NCI-H146 (cell line): ENCODE measurements at places on chromosomes 2 and 18.

DNA sequence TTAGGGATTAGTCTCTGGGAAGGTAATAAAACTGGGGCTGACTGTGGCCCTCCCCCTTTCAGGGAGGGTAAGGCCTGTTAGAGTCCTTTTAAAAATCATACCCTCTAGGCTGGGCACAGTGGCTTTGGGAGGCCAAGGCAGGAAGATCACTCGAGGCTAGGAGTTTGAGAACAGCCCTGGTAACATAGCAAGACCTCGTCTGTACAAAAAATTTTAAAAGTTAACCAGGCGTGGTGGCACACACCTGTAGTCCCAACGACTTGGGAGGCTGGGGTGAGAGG is 118.7 kb downstream of the STPG4 start:
- DNase-seq = no peak

GRCh38 chr2:23769364-23769763 is 157.6 kb downstream of the ATAD2B start:
- no peak for DNase-seq

GRCh38 chr2:71807581-71808451 is 339.8 kb downstream of the CYP26B1 start:
- DNase-seq = no peak

GRCh38 chr2:228846161-228846560 is 424.9 kb downstream of the PID1 start:
- no peak for DNase-seq

GRCh38 chr2:171447675-171448074 is 13.6 kb downstream of the DCAF17 start:
- no peak for DNase-seq

DNA sequence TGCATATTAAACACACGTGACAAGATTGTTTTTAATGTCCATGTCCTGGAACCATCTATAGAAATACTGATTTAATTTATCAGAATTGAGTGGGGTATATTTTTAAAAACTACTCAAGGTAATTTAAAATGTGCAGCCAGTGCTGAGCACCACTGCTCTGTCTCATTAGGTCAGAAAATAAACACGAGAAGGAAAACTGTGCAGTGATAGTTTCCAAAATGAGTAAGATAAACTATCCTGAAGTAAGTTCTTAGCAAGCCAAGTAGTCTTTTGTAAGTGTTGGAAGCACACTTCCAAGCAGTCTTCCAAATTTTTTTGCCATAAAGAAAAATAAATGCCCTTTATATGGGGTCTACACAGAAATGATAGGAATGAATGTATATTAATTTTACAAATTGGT is 93.8 kb upstream of the DNAJC10 start:
- DNase-seq = no peak

GRCh38 chr18:25244170-25244569 is 107.8 kb downstream of the ZNF521 start:
- DNase-seq = no peak

DNA sequence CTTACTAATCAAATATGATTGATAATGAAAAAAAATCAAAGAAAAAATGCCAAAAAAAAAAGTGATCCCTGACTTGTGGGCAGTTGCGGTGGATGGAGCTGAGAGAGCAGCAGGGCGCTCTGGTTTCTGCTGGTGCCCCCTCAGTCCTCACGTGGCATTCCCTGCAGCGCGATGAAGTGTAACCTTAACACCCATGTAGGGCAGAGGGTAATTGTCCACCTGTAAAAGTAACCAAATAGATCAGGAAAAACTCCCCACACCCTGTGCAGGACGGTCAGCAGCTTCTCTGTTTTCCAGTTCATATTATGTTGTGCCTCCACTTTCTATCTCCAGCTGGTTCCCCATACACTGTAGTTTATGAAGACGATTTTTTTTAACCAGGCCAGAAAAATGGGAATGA is 25.0 kb downstream of the COA5 start:
- DNase-seq = peak; percentile 82

DNA sequence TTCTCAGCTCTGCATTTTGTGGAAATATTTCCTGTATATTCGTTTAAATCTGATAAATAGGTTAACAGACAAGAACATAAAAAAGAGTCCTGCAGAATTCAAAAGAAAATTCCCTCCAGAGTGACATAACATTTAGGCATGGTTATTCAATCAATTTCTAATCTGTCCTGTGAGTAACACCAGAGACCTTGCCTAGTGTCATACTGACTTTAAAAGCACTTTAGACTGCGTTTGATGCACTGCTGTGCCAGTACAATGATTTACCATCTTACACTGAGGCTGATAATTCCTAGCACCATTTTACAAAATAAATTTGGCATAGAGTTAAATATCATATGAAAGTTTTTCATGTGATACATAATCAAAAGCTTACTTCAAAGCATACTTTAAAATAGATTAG is 35.5 kb upstream of the CALCRL start:
- DNase-seq = peak; percentile 0

DNA sequence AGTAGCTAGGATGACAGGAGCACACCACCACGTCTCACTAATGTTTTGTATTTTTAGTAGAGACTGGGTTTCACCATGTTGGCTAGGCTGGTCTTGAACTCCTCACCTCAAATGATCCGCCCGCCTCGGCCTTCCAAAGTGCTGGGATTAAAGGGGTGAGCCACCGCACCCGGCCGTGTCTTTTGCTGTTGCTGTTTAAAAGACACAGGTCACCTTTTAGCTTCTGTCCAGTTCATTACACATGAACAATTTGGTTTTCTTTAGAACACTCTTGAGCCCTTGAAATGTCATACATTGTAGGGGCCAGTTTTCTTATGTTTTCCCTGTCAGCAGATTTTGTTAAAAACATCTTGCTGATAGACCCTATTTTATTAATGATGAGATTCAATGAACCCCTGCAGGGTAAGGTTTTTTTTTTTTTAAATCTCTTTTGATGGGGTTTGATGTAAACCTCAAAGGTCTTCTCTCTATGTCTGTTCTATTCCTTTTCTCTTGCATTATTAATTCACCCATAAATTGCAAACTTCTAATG is 61.0 kb upstream of the AGPS start:
- no peak for DNase-seq

DNA sequence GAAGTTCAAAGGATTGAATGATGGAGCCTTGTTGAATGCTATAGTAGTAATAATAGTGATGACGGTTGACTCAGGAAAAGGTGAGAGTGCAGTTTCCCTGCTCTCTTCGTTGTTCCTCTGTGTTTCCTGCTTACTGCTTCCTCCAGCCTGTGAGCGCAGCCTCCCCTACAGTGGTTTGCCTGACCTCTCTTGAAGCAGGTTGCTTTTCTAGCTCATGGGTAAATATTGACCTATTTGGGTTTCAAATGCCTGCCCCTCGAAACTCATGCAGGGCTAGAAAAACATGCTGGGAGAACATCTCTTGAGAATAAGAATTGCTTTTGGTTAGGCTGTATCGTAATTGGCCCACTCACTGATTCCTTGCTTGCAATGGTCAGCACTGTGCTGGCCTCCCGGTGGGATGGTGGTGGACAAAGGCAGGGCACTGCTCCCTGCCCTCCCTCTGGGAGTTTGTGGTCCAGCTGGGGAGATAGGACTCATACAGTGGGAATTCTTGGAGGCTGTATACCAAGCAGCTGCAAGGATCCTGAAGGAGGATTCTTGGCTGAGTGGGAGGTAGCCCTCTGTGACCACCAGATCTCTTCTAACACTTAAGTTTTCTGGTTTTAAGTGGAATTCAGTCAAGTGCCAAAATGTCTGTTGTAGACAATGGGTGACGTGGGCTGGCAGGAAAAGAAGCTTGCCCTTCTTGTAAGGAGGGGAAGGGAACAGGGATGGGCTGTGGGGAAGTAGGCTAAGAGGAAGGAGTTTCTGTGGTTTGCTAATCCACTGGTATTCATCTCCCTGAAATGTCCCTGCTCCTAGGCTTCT is 5.4 kb upstream of the RNF181 start:
- peak; percentile 46 for DNase-seq

- no peak for DNase-seq
These were observed 198.5 kb upstream of the ITGA4 start for GRCh38 chr2:181258720-181259119.

GRCh38 chr18:9638886-9639285 is 24.5 kb upstream of the PPP4R1 start:
- peak; percentile 97 for DNase-seq

- no peak for DNase-seq
These were observed 204.6 kb upstream of the TNP1 start for GRCh38 chr2:217064234-217065011.

- DNase-seq = no peak
These were observed 80.7 kb upstream of the ITGA4 start for GRCh38 chr2:181376442-181376841.

DNA sequence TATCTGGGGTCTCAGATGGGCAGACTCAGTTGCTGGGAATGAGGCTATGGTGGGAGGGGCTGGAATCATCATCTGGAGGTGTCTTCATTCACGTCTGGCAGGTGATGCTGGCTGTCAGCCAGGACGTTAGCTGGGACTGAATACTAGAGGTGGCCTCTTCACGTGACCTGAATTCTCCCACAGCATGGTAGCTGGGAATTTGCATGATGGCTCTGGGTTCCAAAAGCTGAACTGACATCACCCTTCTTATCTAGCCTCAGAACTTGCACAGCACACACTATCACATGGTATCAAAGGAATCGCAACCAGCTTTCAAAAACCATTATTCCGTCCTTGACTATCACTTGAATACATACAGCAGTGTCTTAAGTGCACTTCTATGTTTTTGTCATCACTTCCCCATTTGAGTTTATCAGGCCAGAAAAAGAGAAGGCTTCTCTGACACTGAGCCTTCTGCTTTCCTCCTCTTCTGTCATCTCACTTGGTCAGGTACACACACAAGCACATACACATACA is 53.0 kb upstream of the LRP2 start:
- DNase-seq = no peak

DNA sequence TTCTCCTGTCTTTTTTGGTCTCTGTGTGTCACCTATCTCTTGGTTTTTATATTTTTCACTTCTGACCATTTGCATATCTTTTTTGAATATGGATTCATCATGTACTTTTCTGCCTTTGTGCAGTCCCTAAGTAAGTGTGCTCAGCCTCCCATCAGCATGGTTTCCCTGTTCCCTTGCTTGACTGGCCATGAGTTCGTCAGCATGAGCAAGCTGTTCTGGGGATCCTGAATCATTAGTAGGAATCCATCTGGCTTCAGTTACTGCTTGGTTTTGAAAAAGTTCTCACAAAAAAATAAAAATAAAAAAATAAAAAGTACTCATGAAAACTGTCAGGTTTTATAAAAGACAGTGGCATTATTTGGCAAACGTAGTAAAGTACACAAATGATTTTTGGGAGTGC is 144.1 kb downstream of the NCOA1 start:
- peak; percentile 5 for DNase-seq

- DNase-seq = no peak
These were observed 62.8 kb downstream of the TMEM237 start for GRCh38 chr2:201580486-201580885.

GRCh38 chr2:72954376-72955227 is 37.3 kb downstream of the EMX1 start:
- no peak for DNase-seq

- DNase-seq = no peak
These were observed 81.5 kb upstream of the DAPL1 start for GRCh38 chr2:158713523-158714138.

GRCh38 chr2:102139851-102140250 is 2.7 kb upstream of the IL1R1 start:
- no peak for DNase-seq

GRCh38 chr18:1495387-1495786 is 590.7 kb downstream of the ADCYAP1 start:
- no peak for DNase-seq

- no peak for DNase-seq
These were observed 113.0 kb upstream of the COPS8 start for GRCh38 chr2:236972491-236973342.

GRCh38 chr18:8435376-8435775 is 173.9 kb upstream of the RAB12 start:
- DNase-seq = no peak

DNA sequence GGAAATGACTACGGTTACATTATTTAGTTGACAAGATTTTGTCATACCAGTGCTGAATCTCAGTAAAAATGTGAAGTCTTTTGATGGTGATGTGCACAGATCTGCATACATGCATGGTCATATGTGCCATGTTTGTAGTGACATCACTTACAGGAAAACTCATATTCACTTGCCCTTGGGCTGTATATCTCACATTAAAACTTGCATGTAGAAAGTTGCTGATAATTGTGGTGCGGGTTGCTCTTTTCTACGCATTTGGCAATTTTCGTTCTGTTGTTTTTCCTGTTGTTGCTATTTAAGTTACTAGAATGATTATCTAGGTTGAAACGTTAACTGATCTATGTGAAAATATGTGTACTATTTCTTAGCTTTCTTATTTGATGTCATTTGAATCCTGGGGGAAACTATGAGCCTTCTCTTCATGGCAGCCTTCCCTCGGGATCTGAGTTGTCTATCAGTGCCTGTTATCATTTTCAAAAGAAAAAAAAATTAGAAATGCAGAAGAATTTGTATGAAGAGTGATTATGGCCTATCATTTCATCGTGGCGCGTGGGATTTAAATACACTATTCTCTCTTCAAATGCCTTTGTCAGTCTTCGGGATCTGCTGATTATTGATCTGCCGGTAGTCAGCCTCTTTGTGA is 296.6 kb downstream of the TMX3 start:
- no peak for DNase-seq

DNA sequence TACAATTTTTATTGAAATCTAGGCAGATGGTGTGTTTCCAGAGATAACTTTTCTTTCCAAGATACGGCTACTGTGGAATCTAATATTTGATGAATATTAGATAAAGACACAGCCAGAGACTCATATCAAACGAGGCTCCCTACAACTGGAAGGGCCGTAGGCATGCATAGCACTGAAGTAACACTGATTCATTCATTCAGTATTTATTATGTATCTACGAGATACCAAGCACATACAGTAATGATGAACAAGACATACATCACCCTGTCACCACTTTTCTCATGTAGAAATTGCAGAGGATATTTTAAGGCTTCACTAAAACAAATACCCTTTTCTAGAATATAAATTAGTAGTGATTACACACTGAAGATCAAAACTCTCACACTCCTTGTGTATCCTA is 74.5 kb downstream of the KCTD18 start:
- no peak for DNase-seq

GRCh38 chr2:191209340-191209739 is 35.9 kb upstream of the MYO1B start:
- no peak for DNase-seq

- no peak for DNase-seq
These were observed 52.3 kb downstream of the RAB10 start for GRCh38 chr2:26086155-26086637.

- DNase-seq = no peak
These were observed 7.0 kb downstream of the EVX2 start for GRCh38 chr2:176076796-176077195.

- DNase-seq = no peak
These were observed 937.7 kb downstream of the TRIB2 start for GRCh38 chr2:13654416-13654815.

GRCh38 chr2:176747506-176747905 is 465.1 kb upstream of the HNRNPA3 start:
- no peak for DNase-seq
